ENCODE measurements at places on chromosomes 7 and 10.

- DNase-seq: no peak
These were observed 51.9 kb downstream of the NEURL1 start for GRCh38 chr10:103545366-103545765.

DNA sequence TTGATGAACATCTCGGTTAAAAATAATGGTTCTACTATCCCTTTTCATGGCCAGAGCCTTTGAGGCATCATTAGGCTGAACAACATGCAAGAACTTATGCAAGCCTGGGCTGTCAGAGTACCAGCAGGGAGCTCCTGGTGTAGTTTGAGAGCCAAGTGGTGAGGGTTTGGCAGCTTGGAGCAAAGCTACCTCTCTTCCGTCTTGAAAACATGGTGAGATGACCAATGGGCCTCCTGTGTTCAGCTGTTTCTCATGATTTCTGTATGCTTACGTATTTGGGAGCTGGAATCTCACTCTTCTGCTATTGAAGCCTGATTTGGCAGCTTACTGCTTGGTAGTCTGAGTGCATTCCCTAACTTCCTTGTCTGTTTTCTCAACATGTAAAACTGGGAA is 150.4 kb downstream of the CXCL12 start:
- DNase-seq: no peak

- no peak for DNase-seq
These were observed 150.1 kb upstream of the SHH start for GRCh38 chr7:155962191-155962967.

DNA sequence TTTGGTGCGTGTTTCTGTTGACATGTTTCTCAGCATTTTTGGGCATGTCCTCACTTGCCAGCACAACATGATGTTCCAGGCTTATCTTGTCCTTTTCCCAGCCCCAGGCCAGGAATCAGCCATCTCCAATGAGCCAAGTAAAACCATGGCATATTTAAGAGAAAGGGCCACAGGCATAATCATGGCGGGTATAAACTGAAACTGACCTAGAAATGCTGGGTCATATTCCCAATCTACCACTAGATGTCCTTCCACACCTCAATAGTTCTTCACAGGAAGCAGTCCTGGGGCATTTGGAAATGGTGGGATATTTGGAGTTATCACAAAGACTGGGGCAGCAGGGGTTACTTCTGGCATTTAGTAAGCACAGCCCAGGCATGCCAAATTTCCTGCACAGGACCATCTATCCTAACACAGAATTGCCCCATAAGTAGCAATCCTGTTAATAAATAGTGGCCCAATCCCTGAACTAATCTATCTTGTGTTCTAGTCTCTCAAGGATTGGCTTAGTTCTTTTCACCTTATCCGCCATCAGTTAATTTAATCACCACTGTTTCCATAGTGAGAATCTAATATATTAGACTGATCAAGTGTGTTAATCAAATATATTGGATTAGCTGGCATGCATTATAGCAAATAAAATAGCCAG is 101.6 kb downstream of the NPSR1 start:
- no peak for DNase-seq

DNA sequence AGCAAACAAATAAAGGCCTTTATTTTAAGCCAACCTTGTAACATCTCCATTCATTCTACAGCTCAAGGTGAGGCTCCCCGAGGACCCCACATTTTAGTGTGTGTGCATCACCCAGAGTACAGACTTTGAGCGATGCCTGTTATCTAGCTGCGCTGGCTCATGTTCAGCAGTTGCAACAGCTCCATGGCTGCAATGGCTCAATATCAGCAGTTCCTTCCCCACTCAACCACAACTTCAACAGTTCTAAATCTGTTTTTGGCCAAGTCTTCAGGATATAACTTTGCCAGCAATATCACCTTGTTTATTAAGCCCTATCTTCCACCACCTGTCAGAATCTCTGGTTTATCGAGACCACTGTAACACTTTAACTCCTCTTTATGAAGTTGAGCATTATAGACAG is 95.8 kb downstream of the WNT2 start:
- DNase-seq: no peak

DNA sequence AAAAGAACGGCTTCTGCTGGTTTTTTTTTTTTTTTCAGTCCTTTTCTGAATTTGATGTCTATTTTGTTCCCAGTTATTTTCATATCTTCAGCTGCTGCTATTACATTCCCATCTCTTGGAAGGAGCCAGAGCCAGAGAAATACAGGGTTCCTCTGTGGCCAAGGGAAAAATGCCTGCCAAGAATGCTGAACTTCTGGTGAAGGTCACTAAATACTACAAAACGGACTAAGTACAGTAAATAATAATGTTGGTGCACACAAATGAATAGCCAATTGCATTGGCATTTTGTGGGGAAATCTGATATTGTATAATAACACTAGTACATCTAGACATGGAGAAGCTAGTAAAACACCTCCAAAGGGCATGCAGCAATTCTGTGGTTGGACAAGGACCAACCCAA is 56.3 kb upstream of the ZEB1 start:
- DNase-seq: no peak

DNA sequence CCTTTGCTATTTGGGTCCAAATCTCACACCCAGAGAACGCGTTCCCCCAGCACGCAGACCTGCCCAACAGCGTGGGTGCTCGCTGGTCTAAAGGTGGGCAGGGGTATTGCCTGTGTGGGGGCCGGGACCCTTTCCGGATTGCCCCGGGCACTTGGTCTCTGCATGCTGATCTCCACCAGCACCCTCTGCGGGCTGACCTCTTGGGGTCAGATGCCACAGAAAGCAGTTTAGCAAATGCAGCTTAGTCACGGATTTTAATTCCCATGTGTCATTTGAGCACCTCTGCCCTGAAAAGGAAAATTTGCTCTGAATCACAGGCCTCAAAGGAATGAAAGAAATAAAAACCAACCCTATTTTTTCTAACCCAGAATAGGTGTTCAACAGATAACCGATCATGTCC is 46.7 kb downstream of the PKD1L1 start:
- DNase-seq: no peak

DNA sequence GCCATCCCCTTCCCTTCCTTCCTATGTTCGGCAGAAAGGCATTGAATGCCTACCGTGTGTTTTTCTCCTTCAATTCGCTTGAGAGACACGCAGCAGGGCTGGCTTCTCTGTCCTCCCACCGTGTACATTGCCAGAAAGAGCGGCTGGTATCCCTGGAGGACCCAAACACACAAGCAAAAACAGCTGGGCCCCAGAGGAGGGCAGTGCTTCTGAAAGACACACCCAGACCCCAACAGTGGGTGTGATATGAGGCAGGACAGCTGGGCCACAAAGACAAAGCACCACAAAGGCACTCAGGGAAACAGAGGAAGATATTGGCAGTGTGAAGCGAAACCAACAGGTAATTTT is 133.1 kb upstream of the SH2B2 start:
- no peak for DNase-seq

- DNase-seq: no peak
These were observed 65.8 kb downstream of the VIPR2 start for GRCh38 chr7:159078911-159079270.

DNA sequence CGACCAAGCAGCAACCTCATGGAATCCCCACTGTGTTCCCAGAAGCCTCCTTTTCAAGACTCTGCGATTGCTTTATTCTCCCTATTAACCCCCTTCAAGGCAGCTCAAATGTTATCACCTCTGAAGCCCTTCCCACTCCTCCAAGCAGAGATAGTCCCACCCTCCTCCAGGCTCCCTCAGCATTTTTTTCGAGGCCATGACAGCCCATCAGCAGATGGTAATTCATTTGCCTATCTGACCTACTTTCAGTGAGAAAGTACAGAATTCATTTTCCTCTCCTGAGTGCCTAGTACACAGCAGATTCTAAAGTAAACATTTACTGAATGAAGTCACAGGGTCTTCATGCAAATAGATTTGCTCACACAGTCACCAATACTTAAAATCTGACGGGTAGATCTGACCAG is 47.8 kb downstream of the HERPUD2 start:
- DNase-seq: no peak

DNA sequence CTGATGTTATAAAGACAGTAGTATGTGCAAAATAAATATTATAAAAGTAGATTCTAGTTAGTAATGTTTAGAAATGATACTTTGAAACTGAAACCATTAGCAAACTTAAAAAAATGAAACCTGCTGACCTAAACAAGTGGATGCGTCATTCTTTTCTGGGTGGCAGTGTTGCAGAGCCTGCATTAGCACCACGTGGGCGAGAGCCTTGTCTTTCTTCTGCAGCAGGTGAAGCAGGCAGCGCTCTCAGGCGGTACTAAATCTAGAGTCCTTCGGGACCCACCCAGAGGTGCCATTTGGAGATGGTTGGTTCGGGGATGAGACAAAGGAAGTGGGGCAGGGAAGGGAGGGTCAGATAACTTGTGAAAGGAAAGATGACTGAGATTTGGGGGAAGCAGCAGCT is 759.1 kb upstream of the IGFBP3 start:
- DNase-seq: no peak

GRCh38 chr10:120559800-120560199 is 102.8 kb downstream of the PLPP4 start:
- no peak for DNase-seq

DNA sequence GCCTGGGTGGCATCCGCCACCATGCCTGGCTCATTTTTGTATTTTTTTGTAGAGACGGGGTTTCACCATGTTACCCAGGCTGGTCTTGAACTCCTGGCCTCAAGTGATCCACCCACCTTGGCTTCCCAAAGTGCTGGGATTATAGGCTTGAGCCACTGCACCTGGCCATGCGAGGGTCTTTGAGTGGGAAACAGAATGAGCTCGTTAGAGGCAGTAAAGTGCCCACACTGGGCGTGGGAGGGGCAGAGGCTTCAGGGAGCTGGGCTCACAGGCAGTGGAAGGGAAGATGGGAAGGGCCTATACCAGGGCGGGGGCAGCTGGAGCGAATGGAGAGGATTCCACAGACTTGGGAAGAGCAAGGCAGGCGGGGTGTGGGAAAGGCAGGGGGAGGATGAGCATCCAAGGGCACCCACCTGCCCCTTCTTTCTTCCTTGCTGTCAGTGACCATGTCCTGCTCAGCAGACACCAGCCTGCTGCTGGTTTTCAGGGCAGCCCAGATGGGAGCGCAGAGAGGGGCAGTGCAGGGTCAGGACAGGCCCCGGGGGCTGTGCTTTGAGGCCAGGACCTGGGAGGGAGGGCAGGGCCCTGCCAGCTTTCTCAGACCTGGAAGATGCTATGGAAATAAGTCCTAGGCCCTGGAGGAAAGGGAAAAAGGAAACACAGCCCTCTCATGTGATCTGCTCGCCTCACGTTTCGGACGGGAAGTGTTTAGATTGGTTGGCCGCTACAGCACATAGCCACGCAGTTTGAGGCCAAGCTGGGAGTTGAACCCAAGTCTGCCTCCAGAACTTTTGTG is 4.2 kb downstream of the FZD9 start:
- DNase-seq: no peak

DNA sequence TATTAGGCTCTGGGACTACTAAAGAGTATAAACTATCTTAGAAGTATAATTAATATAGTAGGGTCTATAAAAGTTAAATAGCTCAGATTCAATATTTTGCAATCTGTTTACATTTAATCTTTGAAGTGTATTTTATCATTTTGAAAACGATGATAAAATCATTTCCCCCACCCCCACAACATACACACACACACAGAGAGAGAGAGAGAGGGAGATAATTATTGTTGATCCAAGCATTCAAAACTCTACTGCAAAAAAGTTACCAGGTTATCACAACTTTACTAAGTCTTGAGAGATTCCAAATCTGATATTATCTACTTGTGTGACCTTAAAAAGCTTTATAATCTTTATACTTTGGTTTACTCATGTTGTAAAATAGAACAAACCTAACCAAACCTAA is 14.0 kb downstream of the ZNF800 start:
- DNase-seq: no peak

DNA sequence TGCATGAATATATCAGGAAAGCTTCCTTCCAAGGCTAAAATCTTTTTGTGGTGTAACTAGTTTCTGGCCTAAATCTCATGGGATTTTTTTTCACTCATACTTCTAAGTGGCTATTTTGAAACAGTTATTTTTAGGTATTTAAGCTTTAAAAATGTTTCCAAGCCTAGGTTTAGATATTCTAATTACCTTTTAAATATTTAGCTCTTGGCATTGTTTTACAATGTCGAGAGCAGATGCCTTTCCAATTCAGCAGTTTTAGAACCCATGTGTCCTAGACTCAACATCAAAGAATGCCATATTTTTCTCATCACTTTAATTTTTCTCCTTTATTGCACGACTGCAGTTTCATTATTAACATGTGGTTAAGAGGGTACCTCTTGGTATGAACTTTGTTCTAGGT is 27.1 kb upstream of the STOX1 start:
- DNase-seq: no peak

- DNase-seq: no peak
These were observed 2.8 kb downstream of the SHH start for GRCh38 chr7:155809332-155809946.

DNA sequence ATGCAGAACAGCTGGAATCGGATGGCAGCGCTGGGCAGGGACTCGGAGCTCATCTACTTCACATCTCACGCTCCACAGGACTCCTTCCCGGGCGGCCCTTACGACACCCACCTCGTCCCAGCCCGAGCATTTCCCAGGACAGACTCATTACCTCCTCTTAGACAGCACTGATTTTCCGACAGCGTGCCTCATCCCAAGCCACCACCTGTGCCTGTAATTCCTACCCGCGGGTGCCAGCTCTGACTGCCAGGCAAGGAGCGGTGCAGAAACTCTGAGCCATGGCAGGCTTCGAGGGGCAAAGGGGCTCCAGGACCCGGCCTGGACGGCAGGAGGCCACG is 25.6 kb downstream of the GPER1 start:
- no peak for DNase-seq

GRCh38 chr7:30032310-30033125 is 4.3 kb downstream of the PLEKHA8 start:
- no peak for DNase-seq

GRCh38 chr7:47852330-47853245 is 95.7 kb downstream of the PKD1L1 start:
- no peak for DNase-seq

DNA sequence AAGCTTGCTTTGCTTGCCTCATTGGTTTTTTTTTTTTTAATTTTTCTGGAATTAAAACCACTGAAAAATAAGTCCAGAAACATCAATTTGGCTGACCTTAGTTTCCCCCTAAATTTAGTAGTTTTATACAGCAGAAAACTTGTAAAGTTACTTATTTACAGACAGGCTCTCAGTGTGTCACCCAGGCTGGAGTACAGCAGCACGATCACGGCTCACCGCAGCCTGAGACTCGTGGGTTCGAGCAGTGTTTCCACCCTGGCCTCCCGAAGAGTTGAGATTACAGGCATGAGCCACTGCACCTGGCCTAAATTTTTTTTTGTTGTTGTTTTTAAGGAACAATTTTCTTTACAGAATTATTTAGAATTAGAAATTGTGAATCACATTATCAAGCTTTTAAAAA is 250.5 kb downstream of the SDK1 start:
- DNase-seq: no peak

GRCh38 chr10:6770846-6771245 is 190.8 kb upstream of the PRKCQ start:
- no peak for DNase-seq

DNA sequence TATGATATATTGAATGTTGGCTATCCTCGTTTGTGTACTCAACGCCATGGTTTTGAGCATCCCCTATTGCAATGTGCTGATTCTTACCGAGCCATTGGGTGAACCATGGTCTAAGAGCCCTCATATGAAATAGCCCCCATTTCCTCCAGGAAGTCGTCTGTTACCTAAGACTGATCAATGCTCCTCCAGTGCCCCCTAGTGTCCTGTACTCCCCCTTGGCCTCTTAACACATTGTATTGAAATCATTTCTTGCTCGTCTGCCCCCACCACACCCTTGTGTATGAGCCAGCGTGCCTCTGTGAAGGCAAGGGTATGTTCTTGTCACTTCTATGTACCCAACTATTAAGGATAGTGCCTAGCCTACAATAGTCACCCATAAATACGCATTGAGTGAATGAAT is 11.2 kb upstream of the SLC35B4 start:
- peak; percentile 64 for DNase-seq

GRCh38 chr10:89810908-89811525 is 109.6 kb downstream of the KIF20B start:
- no peak for DNase-seq

Measured in CD4-positive, alpha-beta T cell treated with Interleukin-10 for 1 hour (primary cell).